Hepatocyte (in vitro differentiated cells): ENCODE measurements at places on chromosomes 1 and 21.

DNA sequence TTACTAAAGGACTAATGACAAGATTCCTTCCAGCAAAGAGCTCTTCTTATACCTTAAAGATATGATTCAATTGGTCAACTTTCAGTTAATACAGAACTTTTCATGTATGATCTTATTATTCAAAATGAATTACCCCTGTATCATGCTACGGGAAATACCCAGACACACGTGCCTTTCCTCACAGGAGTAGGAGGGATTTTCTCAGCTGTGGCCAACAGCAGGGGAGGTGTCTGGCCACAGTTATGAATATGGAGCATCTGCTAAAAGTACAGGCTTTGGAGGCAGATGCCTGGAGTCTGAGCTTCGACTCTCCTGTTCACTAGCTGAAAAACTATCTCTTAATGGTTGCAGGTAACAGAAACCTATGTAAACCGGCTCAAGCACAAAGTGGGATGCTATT, 53.6 kb downstream of the KIAA1614 start:
- DNase-seq, result no peak

- DNase-seq, result no peak
Observed at GRCh38 chr1:95073446-95073845, 695 bp upstream of the ALG14 start.

GRCh38 chr1:14055442-14056223, 355.6 kb downstream of the PRDM2 start:
- peak; percentile 26 for DNase-seq

- peak; percentile 10 for DNase-seq
Observed at GRCh38 chr21:18840239-18840638, 436.7 kb upstream of the TMPRSS15 start.

DNA sequence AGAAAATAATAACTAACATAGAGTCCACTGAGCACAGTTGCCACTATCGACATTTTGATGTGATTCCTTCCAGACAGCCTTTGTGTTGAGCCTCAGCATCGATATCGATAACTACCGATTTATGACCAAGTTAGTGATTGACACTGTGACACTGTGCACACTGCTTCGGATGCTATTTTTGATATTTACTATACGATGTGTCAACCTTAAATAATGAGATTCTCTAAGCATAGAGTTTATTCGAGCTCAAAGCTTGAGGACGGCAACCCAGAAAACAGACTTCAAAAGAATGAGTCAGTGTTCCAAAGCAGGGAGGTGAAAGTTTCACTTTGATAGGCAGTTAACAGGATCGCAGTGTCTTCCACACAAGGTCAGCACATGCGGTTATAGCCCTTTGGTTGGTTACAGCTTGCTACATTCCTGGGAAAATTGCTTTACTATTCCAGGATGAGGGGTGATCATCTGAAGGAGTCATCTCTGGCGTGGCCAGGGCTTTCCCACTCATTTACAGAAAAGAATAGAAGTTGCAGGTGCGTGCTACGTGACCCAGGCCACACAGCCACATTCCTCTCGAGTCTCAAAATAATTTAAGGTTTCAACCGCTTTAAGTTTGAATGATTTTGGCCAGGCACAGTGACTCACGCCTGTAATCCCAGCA, 53.6 kb upstream of the EFHD2 start:
- peak; percentile 55 for DNase-seq

GRCh38 chr1:157639800-157640199, 41.9 kb upstream of the FCRL4 start:
- no peak for DNase-seq

DNA sequence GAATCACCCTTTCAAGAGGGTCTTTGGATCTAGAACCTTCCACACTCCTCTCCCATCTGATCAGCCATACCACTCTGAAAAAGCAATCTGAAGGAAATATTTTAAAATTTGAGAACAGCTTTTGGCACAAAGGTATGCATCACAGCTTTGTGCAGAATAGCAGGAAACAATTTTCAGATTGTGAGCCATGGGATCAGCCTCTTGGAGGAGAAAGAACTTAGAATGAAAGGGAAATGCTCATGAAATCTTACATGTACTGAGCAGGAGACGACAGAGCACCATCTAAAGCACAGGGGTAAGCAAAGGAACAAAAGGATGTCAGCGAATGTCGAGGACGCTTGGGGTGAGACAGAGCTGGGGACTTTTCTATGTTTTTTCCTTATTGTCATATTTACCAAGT, 54.4 kb downstream of the EDN2 start:
- DNase-seq, result no peak

GRCh38 chr1:237894131-237894530, 3.4 kb upstream of the ZP4 start:
- DNase-seq, result no peak

DNA sequence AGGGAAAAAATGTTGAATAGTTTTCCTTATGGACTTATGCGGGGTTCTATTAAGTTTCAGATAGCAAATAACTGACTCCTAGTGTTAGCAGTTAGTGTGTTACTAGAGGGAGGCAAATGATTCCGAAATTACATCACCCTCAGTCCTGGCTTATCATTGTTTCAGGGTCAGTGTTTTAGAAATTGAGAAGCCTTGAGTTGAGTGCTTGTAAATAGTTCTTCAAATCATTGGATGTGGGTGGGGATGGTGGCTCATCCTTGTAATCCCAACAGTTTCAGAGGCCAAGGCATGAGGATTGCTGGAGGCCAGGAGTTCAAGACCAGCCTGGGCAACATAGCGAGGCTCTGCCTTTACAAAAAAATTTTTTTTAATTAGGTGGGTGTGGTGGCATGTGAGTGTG, 21.3 kb downstream of the SOAT1 start:
- DNase-seq, result no peak

DNA sequence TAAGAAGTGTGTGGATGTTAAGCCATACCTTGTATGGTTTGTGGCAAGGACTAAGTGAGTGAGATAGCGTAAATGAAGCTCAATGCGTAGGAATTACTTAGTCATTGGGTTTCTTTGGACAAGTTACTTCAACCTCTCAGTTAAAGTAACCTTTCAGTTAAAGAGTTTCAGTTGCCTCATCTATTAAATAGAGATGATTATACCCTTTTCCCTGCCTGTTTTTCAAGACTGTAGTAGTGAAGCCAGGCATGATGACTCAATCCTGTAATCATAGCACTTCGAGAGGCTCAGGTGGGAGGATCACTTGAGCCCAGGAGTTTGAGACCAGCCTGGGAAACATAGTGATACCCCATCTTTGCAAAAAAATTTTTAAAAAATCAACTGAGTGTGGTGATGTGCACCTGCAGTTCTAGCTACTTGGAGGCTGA, 6.3 kb downstream of the ZMPSTE24 start:
- no peak for DNase-seq

DNA sequence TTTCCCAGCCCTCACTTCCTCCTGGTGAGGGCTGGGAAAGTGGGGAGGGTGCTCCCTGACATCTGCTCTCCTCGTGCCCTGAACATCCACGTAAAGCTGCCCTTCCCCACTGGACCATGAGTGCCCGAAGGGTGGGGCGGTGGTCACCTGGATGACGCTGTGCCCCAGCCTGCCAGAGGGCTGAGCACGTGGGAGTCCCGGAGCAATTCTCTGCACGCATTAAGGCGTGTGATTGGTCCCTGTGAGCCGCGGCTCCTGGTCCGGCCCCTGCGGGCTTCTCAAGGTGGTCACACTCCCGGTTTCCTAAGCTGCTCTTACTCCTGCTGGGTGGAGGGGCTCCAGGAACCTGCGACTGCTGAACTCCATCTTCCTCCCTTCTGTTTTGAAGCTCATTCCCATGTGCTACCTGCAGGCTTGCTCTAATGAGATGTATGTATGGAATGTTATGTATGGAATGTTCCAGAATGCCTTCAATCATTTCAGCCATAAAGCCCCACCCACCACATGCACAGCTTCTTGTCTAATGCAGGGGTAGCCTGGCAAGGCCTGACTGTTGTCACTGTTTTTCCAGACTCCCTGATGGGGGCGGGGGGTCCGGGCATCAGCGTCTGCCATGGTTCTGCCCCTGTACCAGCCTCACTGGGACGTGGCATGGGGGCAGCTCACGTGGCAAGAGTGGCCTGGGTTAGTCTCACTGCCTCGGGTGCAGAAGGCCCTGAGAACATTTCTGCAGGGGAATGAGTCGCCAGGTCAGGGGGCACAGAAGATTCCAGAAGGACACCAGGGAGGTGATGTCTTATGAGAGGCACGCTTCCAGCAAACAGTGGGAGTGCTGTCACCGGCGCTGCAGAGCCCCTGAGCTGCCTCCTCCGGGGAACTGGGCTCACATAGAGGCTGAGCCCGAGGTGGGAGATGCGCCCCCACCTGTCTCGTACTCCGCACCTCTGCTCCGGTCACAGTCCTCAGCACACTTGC, 19.4 kb downstream of the KRTAP10-1 start:
- DNase-seq, result no peak

DNA sequence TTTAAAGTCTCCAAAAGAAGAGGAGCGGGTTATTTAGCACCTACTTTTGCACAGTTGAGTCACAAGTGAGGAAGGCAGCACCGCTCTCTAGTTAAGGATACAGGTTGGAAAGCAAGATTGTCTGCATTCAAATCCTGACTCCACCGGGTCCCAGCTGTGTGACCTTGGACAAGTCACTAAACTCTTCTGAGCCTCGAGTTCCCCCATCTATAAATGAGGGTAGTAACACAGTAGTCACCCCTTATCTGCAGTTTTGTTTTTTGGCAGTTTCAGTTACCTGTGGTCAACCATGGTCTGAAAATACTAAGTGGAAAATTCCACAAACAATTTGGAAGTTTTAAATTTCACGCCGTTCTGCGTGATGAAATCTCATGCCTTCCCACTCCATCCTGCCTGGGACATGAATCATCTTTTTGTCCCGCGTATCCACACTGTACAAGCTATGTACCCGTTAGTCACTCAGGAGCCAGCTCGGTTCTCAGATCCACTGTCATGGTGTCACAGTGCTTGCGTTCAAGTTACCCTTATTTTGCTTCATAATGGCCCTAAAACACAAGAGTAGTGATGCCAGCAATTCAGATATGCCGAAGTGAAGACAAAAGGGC, 49.4 kb downstream of the CAPZB start:
- DNase-seq, result no peak

- DNase-seq, result no peak
Observed at GRCh38 chr1:118791094-118791691, 196.9 kb downstream of the TBX15 start.

DNA sequence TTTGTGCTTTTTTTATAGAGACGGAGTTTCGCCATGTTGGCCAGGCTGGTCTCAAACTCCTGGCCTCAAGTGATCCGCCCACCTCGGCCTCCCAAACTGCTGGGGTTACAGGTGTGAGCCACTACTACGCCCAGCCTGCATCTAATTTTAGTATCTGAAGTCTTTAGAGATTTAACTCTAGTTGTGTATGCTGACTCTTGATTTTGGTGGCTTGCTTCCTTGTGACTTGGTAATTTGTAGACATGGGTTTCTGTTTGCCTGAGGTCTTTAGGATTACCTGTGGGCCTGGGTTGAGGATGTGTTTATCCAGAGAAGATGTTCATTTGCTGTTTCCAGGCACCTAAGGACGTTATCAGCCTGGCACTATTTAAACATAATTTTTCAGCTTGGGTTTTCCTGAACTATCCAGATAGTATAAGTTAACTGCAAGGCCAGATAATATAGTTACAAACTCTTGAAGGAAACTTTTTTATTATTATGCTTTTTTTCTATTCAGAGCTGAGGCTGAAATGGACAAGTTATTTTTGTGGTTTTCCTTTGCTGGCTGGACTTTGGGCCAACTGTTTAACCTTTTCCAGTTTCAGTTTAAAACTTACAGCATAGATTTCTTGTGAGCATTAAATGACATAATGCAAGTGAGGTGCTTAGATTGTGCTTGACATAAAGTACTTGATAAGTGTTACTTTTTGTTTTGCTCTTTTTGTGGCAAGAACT, 7.5 kb upstream of the VASH2 start:
- DNase-seq, result no peak

DNA sequence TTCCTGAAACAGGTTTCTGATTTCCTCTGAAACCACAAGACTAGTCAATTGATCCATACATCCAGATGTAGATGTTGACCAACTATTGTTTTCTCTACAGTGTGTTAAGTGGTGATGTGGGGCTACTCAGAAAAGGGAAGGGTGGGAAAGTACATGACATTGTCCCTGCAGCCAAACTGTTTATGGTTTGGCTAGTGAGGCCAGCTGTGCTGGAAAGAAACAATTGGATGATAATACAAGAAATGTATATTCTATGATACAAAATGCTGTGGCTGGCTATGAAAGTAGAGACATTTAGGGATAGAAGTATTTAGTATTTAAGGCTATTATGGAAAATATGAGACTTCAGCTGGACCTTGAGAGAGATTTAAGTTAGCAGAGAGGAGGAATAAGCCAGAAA, 244.5 kb downstream of the ADGRL2 start:
- DNase-seq, result no peak

DNA sequence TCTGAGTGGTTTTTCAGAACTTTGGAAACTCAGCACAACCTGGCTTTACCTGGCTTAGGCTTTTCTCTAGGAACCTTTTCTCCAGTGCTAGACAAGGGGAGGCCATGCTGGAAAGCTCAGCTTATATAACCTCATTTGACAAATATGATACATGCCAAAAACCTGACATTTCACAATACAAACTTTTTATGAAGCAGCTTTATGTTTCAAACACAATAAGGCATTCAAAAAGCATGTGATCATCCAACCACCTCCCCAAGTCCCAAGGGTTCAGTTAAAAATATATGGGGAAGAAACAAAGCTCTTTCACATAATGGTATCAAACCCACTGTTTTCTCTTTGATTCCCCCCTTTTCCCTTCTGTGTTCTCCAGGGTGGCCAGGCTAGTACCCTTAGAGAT, 63.7 kb downstream of the ZC3H11B start:
- DNase-seq, result no peak

- no peak for DNase-seq
Observed at GRCh38 chr1:45516036-45516435, 5.6 kb downstream of the PRDX1 start.

GRCh38 chr1:57443004-57443403, 19.1 kb upstream of the DAB1 start:
- no peak for DNase-seq

DNA sequence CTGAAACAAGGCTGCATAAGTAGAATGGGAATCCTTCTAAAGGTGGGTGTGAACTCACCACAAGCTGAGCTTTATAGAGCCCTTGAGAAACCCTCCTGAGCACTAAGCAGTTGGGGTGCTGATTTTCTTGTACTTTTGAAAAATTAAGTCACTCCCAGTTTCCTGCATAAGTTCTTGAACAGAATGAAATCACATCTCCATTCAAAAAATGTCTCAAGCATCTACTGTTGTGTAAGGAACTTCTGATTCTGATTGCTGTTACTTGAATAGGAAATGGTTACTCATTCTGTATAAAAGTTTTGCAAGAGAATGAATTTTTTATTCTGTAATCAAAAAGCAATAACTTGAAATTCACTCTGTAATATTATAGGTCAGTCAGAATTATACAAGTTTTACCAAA, 50.8 kb upstream of the WNT2B start:
- no peak for DNase-seq

- no peak for DNase-seq
Observed at GRCh38 chr1:156551869-156552268, 20.5 kb downstream of the IQGAP3 start.
